ENCODE measurements at places on chromosomes 1 and 21.

GRCh38 chr1:101410048-101410878 lies 173.4 kb downstream of the S1PR1 start:
- no peak for DNase-seq

DNA sequence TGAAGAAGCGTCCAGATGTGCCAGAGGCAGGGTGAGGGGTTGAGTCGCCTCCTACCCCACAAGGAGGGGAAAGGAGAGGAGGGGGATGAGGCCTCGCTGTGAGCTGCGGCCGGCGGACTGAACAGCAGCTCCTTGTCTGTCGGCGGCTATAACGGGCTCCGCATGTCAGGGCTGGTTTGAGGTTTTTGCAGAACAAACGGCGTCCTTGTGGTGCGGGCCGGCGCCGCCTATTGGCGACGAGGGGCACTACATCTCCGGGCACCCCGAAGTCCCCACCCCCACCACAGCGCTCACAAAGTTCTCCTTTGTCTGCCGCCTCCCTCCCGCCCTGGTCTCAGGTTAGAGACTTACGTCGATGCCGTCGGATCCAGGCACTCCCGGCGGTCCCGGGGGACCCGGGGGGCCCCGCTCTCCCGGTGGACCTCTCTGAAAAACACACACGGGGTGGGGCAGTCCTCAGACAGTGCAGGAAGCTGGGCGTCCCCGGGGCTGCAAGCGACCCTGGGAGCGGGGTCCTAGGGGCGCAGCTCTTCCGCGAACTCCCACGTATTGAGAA lies 1.8 kb downstream of the COL9A2 start:
- peak; percentile 91 for DNase-seq

GRCh38 chr1:159211331-159212136 lies 6.9 kb downstream of the ACKR1 start:
- DNase-seq: peak; percentile 32

DNA sequence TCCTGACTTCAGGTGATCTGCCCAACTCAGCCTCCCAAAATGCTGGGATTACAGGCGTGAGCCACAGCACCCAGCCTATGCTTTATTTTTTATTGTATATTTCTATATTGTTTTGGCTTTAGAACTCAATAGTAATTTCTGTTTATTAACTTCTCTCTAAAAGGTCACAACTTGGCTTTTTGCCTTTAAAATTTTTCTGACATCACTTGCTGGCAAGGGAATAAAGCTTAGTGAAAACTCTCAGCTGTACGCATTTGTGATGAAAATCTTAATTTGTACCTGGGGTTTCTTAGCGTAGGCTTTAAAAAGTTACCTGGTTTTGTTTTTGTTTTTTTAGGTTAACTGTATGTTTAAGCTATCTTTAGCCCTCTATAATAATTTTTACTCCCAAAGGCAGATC lies 36.2 kb downstream of the B3GALNT2 start:
- no peak for DNase-seq

DNA sequence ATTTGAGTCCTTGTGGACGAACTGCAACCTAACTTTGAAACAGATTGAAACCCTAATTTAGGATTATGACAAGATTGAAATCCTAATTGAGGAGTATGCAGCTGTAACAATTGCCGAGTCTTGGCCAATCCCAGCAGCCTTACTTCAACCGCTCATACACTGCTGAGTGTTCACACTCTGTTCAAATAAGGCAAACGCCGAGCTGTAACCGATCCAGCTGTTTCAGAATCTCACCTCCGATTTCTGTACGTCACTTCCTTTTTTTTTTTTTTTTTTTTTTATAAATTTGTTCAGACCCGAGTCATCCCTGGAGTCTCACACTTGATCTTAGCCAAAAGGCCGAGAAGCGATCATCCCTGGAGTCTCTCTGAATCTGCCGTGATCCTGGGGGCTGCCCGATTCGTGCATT lies 22.3 kb upstream of the ATP5PO start:
- no peak for DNase-seq

DNA sequence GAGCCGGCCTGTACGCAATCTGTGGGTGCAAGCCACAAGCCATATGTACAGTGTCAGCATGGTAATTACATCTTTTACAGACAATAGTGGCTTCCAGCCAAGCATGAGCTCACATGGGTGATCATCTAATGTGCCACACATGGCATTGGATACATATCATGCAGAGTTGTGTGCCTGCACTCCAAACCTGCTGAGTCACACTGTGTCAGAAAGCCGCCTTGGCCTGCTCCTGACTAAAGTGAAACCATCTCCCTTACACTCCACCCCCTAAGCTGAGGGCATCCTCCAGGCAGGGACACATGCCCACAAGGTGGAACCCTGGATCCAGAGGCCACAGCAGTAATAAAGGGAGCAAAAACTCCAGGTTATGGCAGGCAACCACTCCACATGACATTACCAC lies 72.5 kb downstream of the KCNT2 start:
- DNase-seq: no peak

DNA sequence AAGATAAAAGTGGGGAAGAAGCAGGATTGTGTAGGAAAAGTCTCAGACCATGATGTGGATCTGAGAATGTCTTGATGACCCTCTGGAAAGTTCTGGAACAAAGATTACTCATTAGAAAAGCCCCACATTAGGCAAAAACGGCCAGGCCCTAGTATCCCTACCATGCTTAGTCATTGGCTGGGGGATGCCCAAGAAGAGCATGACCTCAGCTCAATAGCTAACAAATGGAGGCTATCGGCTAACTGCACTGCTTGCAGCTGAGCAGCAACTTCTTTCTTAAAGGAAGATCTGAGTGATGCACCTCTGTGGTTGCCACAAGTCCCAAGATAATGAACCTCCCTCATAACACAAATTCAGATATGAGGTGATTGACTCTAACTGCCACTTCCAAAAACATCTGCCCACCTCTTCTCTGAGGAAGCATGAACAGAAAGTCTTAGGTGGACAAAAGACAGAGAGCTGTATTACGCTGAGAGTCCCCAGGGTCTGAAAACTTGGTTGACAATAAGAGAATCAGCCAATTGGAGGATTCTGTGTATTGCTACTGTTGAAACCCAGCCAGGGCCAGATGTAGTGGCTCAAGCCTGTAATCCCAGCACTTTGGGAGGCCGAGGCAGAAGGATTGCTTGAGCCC lies 64.6 kb upstream of the AK4 start:
- no peak for DNase-seq

DNA sequence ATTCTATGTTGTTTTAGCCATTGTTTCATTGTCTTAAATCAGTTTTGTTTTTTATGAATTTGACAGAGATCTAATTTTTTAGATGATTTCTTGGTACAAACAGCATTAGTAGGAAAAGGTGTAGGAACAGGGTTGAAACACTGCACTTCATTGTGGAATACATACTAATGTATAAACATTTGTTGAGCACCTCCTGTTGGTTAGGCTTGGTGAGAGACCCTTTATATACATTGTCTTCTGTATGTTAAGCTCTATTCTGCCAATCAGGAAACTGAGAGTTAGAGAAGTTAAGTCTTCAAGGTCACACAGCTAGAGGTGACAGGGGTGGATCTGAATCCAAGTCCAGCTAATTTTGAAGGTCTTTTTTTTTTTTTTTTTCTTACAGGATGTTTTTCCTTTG lies 192.7 kb downstream of the VPS13D start:
- no peak for DNase-seq

GRCh38 chr1:180247061-180247460 lies 17.0 kb downstream of the LHX4 start:
- no peak for DNase-seq

DNA sequence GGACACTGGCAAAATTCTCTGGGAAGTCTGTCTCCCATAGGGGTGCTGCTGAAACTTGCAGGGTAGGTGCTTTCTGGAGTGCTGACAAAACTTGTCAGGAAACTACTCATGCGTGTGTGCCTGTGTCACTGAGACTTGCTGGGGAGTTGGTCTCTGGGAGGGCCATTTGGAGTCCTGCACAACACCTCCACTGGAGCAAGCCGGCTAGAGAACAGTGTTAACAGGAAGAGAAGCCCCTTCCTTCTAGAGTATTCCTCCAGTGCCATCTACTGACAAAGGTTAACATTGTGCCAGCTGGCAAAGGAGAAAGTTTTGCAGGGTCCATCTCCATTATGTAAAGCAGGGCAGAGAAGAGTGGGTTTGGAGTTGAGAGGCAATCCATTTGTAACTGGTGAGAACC lies 30.0 kb downstream of the ZMYM4 start:
- DNase-seq: peak; percentile 46

GRCh38 chr1:39701049-39701439 lies 9.8 kb upstream of the HPCAL4 start:
- no peak for DNase-seq

DNA sequence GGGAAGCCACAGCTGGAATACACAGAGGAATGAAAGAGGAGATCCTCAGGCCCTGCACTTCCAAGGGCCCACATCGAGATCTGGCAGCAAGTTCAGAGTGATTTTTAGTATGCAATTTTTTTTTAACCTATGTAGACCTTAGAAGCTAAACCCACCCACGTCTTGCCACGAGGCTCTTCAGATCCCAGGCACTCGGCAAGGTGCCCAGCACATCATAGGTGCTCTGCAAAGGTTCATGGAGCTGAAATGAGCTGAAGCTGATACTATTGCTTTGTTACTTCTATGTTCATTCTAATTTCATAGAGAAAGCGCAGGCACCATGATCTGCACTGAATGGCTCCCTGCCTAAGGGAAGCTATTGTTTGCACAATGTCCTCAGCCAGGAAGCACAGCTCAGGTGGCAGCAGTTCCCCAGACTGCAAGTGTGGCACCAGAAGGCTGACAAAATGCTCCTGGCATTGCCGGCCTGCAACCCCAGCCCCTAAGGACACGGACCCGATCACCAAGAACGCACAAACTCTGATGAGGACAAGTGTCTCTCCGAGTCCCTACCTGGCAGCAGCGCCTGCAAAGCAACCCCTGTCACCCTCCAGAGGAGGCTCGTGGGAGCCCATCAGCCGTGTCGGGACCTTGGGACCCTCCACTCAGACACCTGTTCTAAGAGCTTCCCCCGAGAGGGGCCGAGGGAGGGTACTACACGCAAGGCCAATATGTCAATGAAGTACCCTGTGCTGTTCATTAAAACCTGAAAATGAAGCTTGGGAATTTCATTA lies 264.2 kb downstream of the NPHP4 start:
- no peak for DNase-seq

GRCh38 chr1:168340781-168341482 lies 60.3 kb downstream of the TBX19 start:
- DNase-seq: no peak

GRCh38 chr1:209652873-209653401 lies 712 bp upstream of the LAMB3 start:
- DNase-seq: no peak

- DNase-seq: no peak
These were observed 7.1 kb upstream of the CDK18 start for GRCh38 chr1:205497351-205497750.

GRCh38 chr21:44836666-44837471 lies 19.0 kb upstream of the SUMO3 start:
- no peak for DNase-seq

DNA sequence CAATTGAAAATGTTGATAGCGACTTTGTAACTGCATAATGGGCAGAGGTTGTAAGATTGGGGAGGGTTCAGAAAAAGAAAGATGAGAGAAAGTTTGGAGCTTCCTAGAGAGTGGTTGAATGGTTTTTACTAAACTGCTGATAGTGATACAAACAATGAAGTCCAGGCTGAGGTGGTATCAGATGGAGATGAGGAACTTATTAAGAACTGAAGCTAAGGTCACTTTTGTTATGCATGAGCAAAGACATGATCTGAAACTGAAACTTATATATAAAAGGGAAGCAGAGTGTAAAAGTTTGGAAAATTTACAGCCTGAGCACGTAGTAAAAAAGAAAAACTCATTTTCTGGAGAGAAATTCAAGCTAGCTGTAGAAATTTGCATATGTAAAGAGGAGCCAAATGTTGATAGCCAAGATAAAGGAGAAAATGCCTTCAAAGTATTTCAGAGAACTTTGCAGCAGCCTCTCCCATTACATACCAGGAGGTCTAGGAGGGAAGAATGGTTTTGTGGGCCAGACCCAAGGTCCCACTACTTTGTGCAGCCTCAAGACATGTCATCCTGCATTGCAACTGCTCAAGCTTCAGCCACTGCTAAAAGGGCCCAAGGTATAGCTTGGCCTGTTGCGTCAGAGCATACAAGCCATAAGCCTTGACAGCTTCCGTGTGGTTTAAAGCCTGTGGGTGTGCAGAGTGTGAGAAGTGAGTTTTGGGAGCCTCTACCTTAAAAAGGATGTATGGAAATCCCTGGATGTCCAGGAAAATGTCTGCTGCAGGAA lies 843.9 kb downstream of the AMY1C start:
- DNase-seq: no peak

DNA sequence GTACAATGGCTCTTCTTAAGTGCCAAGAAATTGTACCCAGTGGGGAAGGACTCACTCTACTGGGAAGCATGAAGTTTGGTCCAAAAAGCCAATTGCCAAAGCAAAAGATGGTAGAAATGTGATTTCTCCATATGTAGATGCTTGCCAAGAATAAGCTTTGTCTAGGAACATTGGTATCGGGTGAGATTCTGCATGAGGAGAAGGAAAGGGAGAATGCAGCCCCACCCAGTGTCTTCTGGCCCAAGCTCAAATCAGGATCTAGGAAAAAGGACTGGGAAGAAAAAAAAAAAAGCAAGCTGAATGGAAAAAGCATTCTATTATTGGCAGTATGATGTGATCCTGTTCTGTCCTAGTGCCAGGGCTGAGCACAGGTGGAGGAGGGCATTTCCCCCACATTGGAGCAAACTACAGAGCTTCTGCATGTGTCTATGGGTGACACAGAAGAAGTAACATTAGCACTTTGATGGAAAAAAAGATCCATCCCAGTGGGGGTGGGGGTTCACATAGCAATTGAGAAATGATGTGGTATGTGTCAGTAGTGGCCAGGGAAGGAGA lies 226.6 kb downstream of the KCNH1 start:
- no peak for DNase-seq

DNA sequence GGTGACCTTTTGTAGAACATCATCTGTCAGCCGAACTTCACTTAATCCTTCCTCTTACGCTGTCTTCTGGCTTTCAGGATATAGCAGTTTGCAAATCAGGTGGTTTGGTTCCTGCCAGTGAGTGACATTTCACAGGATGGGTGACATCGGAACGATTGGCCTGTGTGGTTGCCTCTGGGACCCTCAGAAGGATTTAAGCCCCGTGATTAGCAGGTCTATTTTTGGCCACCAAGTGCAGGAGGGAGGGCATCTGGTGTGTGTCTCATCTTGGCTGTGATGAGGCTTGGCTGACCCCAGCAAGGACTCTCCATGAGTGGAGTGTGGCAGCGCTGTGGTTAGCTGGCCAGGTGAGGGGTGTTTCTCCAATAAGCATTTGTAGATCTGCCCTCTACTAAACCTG lies 407.6 kb upstream of the VAMP3 start:
- DNase-seq: no peak

- no peak for DNase-seq
These were observed at the start of gene SLC16A4 for GRCh38 chr1:110390692-110391245. SLC16A4 (minus strand) TSS chr1:110391026; CDS start chr1:110389323, 1,703 bp downstream.

DNA sequence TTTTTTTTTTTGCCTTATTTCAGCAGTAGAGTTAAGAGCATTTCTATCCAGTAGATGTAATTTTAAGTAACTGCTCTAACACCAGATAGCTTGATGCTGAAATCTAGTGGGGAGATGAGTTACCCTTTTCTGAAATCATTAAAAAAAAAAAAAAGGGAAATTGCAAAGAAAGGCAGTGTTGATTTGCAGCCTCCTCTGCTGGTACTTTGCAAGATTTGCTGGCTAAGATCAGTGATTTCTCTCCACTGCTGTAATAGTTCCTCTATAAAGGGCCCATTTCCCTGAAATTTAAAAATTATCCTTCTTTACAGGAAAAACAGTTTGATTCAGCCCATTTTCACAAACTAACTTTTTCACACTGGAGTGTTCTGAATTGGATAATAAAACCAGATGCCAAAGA lies 120.6 kb downstream of the PTBP2 start:
- DNase-seq: no peak
